ENCODE measurements at places on chromosomes 6 and 20. TPM values are rescaled to one million over a fixed set of nuclear protein-coding genes. Genes with fewer than 3 reads are reported as not detected.

DNA sequence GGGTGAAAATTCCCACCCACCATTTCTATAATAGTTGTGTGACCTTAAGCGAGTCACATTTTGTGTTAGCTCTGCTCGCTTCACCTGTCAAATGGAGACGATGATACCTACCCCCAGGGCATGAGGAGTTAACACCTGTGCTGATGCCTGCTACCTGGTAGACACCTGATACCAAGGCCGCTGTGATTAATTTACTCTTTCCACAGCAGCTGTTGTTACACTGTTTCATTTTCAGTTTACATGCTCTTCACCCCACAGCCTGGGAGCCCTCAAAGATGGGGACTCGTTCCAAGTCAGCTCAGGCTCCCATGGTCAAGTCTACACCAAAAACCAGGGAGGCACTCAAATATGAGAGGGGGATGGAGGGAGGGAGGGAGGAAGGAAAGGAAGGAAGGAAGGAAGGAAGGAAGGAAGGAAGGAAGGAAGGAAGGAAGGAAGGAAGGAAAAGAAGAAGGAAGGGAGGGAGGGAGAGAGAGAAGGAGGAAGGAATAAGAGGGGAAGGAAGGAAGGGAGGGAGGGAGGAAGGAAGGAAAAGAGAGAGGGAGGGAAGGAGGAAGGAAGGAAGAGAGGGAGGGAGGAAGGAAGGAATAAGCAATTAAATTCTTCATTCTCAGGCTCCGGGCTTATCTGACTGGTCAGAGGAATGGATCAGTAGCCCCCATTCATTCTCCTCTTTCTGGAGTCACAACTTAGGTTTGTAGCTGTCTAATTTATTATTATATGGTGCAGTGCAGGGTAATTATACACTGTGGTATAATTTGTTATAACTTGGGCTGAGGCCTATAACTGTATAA is 40.9 kb downstream of the PDYN start:
- no peak for DNase-seq

Gene LATS1
- total RNA-seq: 24.3 TPM

GRCh38 chr20:440148-440547 is 22.2 kb downstream of the TBC1D20 start:
- DNase-seq: no peak

- no peak for DNase-seq
These were observed 75.7 kb upstream of the BHLHE23 start for GRCh38 chr20:63082308-63082938.

DNA sequence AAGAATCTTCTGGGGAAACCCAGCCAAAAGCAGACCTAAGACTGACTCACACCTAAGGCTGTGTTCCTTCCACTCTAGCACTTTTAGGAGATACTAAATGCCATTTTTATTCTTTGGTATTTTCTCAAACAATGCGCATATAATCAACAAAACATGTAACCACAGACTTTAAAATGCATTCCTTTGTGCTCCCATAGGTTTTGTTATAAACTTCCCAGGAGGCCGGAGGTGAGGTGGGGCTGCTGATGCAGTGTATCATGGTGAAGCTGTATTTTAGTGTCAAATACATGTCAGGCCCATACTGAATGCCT is 155.2 kb downstream of the BTBD3 start:
- DNase-seq: no peak

DNA sequence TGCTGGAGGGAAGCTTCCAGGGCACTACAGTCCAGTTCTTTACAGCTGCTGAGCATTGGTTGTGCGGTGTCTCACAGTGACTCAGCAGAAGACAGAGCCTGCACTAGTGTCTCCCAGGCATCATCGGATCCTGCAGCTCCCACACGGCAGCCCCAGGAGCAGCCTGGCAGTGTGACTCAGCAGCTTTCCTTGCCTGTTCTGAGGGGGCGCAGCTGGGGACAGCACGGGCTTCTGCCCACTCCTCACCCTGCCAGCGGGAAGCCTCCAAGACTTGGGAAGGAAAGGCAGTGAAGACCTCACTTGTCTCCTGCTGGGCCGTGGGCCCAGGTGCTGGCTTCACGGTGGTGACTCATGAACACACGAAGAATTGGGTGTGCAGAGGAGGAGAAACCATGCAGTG is 165.4 kb downstream of the SYNDIG1 start:
- DNase-seq: no peak

Gene CALHM6
- 8.3 TPM for total RNA-seq

DNA sequence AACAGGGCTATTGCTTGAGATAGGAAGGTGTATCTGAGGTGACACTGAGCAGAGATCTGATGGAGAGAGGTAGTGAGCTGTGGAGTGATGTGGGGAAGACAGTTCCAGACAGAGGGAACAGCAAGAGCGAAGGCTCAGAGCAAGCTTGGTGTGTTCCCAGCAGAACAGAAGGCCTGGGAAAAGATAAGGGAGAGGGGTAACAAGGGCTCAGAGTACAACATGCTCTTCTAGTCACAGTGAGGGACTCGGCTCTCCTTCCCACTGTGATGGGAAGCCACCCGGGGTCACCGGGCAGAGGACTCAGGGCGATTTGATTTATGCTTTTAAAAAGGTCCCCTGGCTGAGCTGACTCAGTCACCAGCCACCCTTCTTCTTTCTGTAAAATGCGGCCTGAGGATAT is 33.7 kb downstream of the CAP2 start:
- DNase-seq: no peak

Gene RBBP9
- total RNA-seq: 17.7 TPM

DNA sequence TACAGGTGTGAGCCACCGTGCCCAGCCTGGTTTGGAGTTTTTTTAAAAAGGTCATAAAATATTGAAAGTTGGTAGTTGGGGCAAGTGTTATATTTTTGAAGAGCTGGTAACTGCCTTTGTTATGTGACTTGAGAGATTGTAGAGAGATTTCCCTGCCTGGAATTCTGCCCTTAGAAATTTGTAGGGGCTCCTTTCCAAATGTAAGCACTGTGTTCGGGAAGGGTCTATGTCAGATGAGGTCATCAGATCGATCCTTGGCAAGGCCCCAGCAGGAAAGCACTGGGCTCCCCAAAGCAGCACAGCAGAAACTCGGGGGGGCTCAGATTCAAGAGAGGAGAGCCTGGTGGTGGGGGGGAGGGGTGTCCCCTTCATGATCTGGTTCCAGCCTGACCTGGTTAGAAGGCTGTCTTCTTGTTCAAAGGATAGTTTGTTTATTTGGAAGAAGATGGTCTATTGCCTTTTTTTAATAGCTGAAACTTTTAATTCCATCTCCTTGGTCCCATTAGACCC is 220.2 kb downstream of the UST start:
- DNase-seq: no peak

DNA sequence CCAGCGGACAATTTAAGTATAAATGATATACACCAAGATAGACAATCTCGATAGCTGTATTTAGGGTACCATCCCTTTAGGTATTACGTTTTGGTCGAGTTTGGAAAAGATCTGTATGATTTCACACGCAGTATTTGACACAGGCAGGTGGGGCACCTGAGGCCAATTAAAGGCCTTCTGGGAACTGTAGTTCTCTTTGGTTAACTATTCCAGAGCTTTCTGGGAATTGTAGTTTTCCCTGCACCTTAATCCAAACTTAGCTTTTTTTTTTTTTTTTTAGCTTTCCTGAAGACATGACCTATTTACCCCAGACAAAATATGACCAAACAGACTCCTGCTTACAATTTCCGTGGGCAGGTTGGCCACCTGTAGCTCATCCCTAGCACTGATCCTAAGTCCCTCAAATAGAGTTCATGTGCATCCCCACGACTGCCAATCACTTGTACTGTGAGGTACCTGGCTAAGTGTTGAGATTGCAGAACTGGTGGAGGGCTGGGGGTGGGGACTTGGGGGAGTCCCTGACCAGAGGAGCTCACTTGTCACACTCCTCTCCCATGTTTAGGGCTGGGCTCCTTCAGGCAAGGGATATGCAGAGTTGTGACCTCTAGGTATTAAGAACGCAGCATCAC is 999 bp upstream of the EHMT2 start:
- no peak for DNase-seq

GRCh38 chr6:53524455-53524815 is 20.5 kb downstream of the GCLC start:
- no peak for DNase-seq
